ENCODE measurements at places on chromosomes 5 and 9.

DNA sequence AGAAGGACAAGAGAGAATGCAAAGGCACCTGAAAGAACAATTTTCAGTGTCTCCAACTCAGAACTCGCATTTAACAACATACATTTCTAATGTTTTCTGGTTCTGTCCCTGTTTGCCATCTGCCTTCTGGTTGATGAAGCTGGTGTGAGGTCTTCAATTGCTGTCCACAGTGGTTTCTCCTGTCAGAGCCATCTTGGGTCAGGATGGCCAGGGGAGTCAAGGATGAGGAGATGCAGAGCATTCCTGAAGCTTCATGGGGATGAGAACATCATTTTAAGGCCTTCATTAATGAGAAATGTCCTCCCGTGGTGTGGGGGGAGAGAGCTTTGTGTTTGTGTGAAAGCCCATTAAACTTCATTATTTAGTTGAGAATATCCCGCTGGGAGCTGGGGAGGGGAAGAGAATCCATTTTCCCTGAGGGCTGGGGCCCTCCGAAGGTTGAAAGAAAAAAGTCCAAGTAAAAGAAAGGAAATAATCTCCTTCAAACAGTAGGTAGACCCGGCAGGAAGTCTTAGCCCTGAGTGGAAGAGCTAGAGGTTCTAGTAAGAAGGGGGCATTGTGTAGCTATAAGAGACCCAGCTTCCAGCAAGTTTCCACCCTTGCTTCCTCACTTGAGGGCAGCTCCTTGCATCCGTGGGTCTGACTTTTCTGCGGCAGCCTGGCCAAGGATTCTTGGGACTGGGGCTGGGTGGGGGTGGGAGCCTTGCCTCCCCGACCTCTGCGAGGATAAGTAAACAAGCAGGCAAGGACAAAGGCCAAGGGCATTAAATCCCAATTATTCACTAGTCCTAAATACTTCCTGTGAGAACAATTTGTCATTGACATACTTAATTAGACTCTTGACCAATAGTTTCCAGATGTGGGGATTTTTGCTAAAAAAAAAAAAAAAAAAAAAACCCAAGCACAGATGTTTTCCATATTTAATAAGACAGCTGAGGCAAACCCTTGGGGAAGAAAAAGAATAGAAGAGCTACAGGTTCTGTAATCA is 119.2 kb downstream of the MSX2 start:
- DNase-seq: no peak

DNA sequence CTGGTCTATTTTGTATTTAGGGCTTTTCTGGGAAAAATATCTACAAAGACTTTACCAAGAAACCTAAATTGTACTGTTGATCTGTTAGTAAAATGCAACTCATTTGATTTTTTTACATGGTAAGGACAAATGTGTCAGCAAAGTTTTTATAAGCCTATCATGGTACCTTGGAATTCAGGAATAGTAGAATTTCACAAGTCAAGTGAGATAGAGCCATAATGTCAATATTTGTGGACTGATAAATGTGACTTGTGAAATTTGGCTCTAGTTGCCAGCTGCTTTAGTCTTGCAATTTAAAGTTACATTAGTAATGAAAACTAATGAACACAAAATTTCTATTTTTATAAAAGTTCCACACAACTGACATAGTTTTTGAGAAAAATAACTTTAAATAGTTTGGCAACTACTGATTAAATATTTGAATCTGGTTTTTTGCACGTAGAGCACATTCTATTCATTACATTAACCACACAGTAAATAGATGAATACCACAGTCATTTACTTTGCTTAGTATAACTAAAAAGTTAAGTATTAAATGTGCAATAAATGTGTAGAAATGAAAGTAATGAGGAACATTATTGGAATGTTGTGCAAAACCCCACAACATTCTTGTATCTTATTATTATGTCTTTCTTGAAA is 41.2 kb upstream of the RIOK2 start:
- no peak for DNase-seq

DNA sequence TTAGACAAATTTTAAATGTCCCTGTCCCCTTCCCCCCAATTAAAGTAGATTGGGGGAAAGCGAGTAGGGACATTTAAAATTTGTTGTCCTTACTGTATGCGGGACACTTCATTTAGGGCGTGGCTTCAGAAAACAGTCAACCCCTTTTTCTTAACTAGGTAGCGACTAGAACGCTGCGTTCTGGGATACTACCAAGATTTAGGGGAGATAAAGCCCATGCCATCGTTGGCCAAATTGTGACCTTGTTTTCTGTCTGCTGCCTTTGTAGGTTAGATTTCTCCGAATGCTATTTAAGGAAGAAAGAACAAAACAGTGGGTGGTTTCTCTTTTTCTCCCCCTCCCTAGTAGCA is 1.2 kb downstream of the CKS2 start:
- no peak for DNase-seq

GRCh38 chr5:76111477-76112174 is 28.4 kb downstream of the SV2C start:
- no peak for DNase-seq
